NCI-H82 (cell line): ENCODE measurements at places on chromosomes 11 and 22.

DNA sequence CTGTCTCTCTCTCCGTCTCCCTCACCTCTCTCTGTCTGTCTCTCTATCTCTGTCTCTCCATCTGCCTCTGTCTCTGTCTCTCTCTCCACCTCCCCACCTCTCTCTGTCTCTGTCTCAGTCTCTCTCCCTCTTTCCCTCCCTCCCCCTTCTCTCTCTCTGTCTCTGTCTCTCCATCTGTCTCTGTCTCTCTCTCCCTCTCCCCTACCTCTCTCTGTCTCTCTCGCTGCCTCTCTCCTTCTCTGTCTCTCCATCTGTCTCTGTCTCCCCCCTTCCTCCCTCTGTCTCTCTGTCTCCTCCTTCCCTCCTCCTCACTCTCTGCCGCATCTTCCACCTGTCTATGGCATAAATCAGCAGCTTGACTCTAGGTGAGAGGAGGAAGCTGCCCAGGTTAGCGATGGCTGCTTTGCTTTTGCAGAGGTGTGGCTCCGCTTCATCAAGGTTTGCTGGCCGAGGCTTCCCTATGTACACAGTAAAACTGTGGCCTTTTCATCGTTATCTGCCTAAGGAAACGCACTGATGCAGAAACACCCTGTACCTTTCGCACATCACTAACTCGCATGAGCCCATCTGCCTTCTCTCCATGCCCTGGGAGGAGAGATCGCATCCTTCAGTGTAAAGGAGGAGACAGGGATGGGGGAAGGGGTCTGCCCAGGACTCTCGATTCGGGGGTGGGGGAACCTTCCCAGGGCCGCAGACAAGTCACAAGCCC, 44.5 kb downstream of the ANO1 start:
- DNase-seq = peak; percentile 5

DNA sequence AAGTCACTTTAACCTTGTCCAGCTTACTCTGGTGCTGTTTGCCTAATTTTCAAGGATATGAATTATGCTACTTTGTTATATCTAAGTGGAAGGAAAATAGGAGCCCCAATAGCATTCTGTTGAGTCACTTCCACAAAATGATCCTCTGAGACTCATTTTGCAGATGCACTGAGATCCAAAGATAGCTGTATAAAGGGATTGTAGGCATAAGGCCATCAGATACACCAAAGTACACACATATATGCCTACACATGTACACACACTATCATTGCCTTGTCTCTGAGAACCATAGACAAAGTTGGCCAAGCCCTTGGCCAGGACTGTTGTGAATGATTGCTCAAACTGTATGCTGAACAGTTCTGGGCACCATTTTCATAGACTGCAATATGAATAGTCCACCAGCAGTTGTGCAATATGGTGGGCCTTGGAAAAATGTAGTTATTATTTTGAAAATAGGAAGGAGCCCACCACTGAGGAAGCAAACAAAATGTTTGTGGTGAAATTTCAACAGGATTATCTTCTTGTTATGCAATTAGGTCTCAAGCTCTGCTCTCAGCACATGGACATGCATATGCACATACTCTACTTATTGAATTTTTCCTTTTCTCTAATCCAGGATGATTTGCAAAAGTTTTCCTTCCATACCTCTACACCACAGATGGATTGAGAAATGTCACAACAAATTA, 186.0 kb upstream of the CTSC start:
- DNase-seq = no peak

DNA sequence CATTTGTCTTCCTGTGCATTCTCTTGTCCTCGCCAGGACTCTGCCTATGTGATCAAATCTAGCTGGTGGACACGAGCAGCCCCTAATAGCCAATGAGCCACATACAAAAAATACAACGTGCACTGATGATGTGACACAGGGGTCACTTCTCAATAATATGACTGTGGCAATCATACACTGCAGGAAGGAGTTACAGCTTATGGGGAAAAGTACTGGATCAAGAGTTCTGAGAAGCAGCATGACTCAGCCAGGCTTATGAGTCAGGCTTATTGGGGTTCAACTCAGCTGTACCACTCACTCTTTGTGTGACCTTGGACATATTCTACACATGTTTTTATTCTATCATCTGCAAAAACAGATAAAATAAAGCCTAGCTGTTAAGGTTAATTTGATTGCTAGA, 889.4 kb upstream of the TENM4 start:
- DNase-seq = no peak

- DNase-seq = peak; percentile 10
These were observed 613 bp upstream of the MCHR1 start for GRCh38 chr22:40678493-40679248.

- DNase-seq = no peak
These were observed 2.4 kb downstream of the MUC2 start for GRCh38 chr11:1077033-1077416.

- no peak for DNase-seq
These were observed 13.0 kb upstream of the CXCR5 start for GRCh38 chr11:118870396-118871343.

DNA sequence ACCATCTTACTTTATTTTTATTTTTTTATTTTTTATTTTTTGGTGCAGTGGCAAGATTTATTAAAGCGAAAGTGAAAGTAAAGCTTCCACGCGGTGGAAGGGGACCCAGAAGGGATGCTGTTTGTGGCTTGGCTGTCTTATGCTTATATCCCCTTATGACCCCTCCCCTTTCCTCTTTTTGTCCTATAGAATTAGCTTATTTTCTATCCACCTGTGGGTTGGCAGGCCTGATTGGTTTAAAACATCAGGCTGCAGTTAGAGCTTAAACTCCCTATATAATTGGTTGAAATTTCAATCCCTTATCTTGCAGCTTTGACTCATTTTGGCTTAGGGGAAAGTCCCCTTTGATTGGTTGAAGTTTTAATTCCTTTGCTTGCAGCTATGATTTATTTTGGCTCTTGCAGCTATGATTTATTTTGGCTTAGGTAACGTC, 50.5 kb downstream of the NNMT start:
- no peak for DNase-seq

DNA sequence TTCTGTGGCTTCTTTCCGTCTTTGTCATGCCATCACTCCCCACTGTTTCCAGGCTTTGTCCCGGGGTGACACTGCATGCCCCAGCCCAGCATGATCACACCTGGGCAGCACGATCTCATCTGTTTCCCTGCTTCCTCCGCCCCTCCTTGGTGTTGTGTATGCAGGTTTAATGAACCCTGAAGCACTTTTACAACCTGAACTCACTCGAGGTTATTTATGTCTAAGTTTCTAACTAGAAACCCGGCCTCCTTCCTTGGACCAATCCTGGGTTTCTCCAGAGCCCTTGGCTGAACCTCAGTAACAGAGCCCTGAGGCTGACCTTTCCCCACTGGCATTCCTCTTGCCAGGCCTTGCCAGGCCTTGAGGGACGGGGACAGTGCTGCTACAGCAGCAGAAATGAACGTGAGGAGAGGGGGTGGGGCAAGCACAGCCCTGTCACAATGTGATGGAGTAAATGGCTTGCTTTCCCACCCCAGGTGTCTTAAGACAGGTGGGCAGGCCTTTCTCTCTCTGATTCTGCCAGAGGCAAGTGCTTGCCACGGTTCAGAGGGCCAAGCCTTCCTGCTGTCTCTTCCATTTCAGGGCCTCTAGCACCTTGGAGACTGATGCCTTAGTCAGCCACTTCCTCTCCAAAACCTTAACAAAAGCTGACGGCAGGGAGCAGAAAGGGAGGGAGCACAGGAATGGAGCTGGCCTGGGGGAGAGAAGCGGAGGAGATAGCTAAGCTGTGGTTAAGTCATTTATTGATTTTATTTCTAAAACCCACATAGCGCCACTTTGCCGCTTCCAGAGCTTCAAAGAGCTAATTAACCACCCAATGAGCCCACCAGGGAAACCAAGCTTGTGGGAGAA, 3.1 kb upstream of the PYGM start:
- DNase-seq = peak; percentile 29

GRCh38 chr11:79481795-79482194, 41.0 kb upstream of the TENM4 start:
- no peak for DNase-seq

- DNase-seq = no peak
These were observed 24.4 kb downstream of the PGA5 start for GRCh38 chr11:61265357-61265756.

DNA sequence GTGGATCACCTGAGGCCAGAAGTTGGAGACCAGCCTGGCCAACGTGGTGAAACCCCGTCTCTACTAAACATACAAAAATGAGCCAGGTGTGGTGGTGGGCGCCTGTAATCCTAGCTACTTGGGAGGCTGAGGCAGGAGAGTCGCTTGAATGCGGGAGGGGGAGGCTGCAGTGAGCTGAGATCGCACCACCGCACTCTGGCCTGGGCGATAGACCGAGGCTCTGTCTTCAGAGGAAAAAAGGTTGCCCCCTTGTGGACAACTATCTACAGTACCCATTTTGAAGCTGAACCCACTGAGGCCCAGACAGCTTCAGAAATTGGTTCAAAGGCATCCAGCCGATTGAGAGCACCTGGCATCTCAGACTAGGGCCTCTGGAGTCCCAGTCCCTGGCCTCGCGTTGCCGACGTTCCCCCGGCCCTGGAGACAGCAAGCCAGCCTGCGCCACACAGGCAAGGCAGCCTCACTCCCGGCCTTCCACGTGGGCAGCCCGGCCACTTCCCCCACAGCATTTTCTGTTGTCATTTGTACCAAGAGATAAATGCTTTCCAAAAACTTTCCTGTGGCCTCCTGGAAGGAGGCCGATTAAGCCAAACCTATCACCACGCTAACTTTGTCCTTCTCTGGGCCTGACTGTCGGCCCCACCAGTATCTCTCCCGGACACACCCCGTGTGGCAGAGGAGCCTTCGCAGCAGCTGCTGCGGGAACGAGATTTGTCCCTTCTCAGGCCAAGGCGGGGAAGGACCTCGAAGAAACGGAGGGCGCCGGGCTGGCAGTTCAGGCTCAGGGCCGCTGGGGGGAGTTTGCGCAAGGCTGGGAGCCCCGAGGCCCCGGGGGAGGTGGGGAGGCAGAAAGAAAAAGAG, 82.8 kb downstream of the FLI1 start:
- peak; percentile 50 for DNase-seq

DNA sequence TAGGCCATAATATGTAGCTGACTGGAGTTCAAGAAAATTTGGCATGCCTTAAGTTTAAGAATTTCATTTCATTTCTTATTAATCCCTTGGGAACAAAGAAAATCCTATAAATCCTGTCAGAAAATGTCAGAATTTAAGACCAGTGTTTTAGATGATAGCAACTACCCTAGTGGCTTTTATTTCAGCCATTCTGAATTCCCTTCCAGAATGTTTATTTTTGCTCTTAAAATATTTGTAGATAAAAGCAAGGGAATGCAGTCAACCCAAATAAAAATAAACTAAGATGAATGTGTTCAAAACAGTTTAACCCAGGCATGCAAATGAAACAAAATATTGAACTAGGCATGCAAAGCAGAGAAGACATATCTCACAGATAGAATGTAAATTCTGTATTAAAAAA, 356.9 kb upstream of the LRRC4C start:
- DNase-seq = no peak

DNA sequence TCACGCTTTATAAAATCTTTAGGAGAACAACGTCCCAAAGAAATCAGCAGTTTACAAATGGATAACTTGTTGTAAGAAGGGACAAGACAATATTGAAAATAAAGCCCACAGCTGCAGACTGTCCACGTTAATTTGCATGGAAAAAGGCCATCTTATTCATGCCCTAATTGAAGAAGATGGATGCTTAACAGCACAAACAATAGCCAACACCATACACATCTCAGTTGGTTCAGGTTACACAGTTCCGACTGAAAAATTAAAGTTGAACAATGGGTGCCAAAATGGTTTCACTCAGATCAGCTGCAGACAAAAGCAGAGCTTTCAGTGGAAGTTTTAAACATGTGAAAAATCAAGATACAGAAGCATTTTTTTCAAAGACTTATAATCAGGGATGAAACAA, 314.2 kb downstream of the RAB38 start:
- no peak for DNase-seq

GRCh38 chr22:39155421-39155820, 2.9 kb upstream of the CBX7 start:
- DNase-seq = no peak

- peak; percentile 10 for DNase-seq
These were observed 63.9 kb downstream of the MYO7A start for GRCh38 chr11:77191823-77192495.

GRCh38 chr11:28983780-28984179, 875.6 kb downstream of the METTL15 start:
- no peak for DNase-seq

GRCh38 chr22:19480173-19480568, 451 bp downstream of the CDC45 start:
- peak; percentile 35 for DNase-seq

GRCh38 chr22:26276529-26277160, 107.4 kb downstream of the SEZ6L start:
- peak; percentile 43 for DNase-seq

DNA sequence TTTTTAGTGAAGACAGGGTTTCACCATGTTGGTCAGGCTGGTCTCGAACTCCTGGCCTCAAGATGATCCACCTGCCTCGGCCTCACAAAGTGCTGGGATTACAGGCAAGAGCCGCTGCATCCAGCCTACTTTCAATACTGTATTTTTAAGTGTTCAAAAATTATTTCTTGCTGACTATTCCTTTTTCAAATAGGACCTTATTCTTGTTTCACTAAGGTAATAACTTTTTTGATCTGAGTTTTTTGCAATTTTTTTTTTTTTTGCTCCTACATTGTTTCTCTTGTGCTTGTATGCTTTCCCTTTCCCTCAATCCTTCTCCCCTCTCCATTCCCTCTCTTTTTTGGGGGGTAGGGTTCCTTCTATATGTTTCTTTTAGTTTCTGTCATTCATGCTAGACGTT, 73.1 kb downstream of the FAM168A start:
- no peak for DNase-seq

GRCh38 chr11:8087185-8087584, 6.2 kb downstream of the TUB start:
- no peak for DNase-seq

DNA sequence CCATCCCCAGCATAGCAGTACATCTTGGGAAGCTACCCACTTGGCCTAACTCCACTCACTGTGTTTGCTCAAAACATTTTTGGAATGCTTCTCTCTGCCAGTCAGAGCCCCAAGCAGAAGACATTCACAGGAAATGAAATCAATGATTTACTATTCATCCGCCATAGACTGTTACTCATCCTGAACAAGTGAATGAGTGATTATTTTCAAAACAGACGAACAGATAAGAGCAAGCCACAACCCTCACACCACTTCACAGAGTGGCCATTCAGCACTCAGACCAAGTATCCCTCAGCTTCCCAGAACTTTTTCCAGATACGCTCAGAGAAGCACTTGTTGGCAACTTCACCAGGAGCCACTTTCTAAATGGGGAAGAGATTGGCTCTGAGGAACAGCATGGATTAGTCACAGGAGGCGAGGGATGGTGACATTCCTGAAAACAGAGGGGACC, 13.0 kb upstream of the UBASH3B start:
- DNase-seq = no peak

- no peak for DNase-seq
These were observed 2.5 kb upstream of the MUC5AC start for GRCh38 chr11:1155274-1155693.
